ENCODE measurements at places on chromosomes 5 and 9. TPM values are rescaled to one million over a fixed set of nuclear protein-coding genes. Genes with fewer than 3 reads are reported as not detected.
A peak's percentile ranks its signal among the peaks of the same experiment; 100 is the strongest.

DNA sequence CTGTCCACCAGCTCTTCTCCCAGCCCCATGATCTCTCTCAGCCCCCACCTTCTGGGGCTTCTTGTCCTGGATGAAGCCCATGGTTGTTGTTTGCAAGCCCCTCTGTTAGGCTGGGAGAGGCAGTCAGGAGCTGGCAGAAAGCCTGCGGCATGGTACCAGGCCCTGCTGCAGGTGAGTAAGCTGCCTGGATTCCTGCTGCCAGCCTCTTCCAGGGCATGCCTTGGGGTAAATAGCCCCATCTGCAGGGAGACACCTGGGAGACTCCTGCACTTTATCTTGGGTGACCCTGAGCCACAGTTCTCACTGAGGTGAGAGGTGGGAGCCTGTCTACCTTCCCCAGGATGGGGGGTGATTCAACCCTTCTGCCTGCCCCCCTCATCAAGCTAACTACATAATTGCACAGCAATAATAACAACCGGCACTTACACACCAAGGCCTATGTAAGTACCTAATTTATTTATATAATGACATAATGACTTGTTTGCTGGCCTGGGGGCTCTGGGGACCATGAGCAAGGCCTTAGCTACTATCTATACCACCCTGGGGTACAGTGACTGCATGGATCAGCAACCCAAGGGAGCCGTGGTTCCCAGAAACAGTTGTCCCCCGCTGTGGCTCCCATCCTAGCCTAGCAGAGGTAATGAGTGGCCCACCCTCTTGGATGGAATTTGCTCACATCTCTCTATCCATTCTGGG is 116.0 kb downstream of the PSD2 start:
- no peak overlapping the region for H3K27ac ChIP-seq
- no peaks in the 10 kb centered on the region for H3K4me1 ChIP-seq
- no peak overlapping the region for H3K4me3 ChIP-seq
- H3K27me3 ChIP-seq, result no peaks in the 10 kb centered on the region

DNA sequence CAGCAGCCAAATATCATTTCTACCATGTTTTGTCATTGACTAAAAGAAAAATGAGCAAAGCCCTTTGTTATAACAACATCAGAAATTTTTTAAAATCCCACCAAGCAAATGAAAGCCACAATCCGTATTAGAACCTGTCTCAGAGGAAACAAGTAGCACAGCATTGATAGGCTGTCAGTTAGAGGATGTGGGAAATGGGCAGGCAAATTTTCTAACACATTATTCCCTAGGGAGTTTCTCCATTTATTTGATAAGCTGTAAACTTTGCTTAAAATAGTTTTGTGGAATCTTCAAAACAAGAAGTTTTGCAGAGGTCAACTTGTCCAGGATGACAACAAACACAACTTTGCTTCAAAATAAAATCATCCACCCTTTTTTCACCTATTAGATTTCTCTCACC is 53.6 kb upstream of the APC start:
- peak overlapping the region; percentile 13 for H3K27ac ChIP-seq
- H3K4me3 ChIP-seq, result no peak overlapping the region
- H3K36me3 ChIP-seq, result no peaks in the 10 kb centered on the region
- DNase-seq, result no peak

DNA sequence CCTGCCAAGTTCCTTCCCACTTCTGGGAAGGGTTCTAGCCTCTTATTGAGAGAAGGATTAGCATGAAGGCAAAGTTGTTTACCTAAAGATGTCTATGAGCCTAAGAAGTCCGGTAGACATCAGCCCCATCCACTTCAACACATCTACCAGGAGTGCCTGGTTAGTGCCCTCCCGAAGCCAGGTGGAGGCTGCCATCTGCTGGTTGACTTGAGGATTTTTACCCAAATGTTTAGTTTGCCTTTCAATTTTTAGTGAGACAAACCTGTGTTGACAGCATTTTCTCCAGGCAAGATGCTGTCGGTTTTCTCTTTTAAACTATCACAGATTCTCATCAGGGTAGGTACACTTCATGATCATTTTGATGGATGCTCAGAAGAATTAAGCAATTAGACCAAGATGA is 83.6 kb upstream of the TNFSF8 start:
- H3K27ac ChIP-seq, result no peak overlapping the region
- H3K4me3 ChIP-seq, result no peak overlapping the region
- H3K27me3 ChIP-seq, result no peaks in the 10 kb centered on the region
- no peaks in the 10 kb centered on the region for H3K4me1 ChIP-seq
- H3K36me3 ChIP-seq, result no peaks in the 10 kb centered on the region
- peak; percentile 69 for DNase-seq

DNA sequence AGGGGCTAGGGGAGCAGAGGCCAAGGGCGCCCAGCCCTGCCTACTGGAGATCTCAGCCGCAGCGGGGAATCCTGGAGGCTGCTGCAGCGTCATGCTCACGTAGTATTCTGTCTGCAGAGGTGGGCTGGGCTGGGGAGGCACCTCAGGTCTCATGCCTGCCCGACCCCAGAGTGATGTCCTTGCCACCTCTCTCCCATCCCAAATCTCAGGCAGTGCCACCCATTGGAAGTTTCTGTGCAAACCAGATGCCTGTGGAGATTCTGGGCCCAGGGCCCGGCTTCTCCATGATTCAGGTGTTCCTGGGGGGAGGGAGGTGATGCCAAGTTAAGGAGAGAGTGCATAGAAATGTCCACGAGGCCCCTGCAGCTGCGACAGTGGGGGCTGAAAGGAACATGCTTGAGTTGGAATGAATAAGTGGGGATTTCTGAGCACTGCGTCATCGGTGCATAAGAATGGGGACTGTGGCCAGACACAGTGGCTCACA is 72.0 kb downstream of the ANKRD33B start:
- no peak for DNase-seq
- H3K27me3 ChIP-seq, result no peaks in the 10 kb centered on the region
- no peaks in the 10 kb centered on the region for H3K36me3 ChIP-seq
- no peak overlapping the region for H3K4me3 ChIP-seq
- H3K27ac ChIP-seq, result no peak overlapping the region

GRCh38 chr5:172751761-172752510 is 19.1 kb downstream of the DUSP1 start:
- H3K4me3 ChIP-seq, result no peak overlapping the region
- H3K36me3 ChIP-seq, result no peaks in the 10 kb centered on the region
- H3K4me1 ChIP-seq, result peaks cover 15% of the 10 kb centered on the region
- no peak for DNase-seq
- H3K27me3 ChIP-seq, result no peaks in the 10 kb centered on the region
- no peak overlapping the region for H3K27ac ChIP-seq

GRCh38 chr9:134226221-134226930 is 62.0 kb upstream of the RNU6ATAC start:
- H3K4me3 ChIP-seq, result no peak overlapping the region
- H3K4me1 ChIP-seq, result peaks cover 11% of the 10 kb centered on the region
- H3K27me3 ChIP-seq, result no peaks in the 10 kb centered on the region
- H3K27ac ChIP-seq, result no peak overlapping the region
- no peaks in the 10 kb centered on the region for H3K36me3 ChIP-seq

GRCh38 chr5:94793816-94794198 is 175.3 kb downstream of the SLF1 start:
- DNase-seq, result no peak
- no peaks in the 10 kb centered on the region for H3K27me3 ChIP-seq
- no peak overlapping the region for H3K27ac ChIP-seq
- no peaks in the 10 kb centered on the region for H3K4me1 ChIP-seq
- no peak overlapping the region for H3K4me3 ChIP-seq
- H3K36me3 ChIP-seq, result no peaks in the 10 kb centered on the region

ADGRV1 gene
- 49.7 TPM for total RNA-seq
